ENCODE measurements at places on chromosomes 7 and 10. TPM values are rescaled to one million over a fixed set of nuclear protein-coding genes. Genes with fewer than 3 reads are reported as not detected.

GRCh38 chr10:132420469-132420980, 23.5 kb downstream of the PWWP2B start:
- no peak for DNase-seq

Gene JCAD
- 23.2 TPM for polyA plus RNA-seq

DNA sequence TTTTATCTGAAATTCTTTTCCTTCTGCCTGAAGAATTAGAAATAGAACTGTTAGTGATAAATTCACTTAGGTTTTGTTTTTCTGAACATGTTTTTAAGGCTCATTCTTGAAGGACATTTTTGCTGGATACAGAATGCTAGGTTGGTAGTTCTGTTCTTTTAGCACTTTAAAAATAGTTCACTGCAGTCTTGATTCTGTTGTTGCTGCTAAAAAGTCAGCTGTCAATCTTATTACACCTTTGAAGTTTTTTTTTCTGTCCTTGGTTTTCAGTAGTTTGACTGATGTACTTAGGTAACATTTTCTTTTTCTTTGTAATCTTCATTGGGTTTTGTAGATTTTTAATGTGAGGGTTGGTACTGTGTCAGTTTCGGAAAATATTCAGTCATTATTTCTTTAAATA, 48.7 kb downstream of the C1GALT1 start:
- DNase-seq: no peak

- DNase-seq: no peak
These were observed 16.1 kb upstream of the GDF10 start for GRCh38 chr10:47283848-47284247.

Gene PPP1R17
- not detected for polyA plus RNA-seq

Gene CFAP69
- 21.2 TPM for polyA plus RNA-seq

Gene RSPH10B2
- not detected for polyA plus RNA-seq

- no peak for DNase-seq
These were observed 153.3 kb downstream of the STK31 start for GRCh38 chr7:23863209-23863787.

Gene NUDT13
- polyA plus RNA-seq: 4.1 TPM

- no peak for DNase-seq
These were observed 253.7 kb downstream of the DYNC1I1 start for GRCh38 chr7:96026010-96026409.

DNA sequence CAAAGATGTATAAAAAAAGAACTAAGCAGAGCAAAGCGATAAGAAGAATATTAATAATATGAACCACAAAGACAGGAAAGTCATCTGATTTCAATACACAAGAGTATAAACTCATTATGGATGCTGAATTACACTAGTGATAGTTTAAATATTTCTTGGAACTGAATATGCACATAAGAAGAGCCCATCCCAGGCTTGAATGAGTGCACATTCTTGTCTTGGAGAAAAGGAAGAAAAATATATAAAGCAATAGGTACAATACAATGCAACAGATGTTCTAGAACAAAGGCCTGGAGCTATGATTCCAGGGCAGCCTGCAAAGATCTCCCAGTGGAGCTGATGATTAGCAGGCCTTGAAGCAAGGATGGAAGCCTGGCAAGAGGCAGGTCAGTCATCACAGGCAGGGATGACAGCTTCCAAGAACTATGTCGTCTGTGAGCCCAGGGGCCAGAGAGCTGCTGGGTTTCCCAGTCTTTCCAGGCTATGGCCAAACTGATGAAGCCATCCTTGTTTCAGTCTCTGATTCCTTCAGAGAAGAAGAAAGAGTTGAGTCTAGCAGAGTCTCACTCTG, 277.6 kb downstream of the KCNMA1 start:
- DNase-seq: no peak

DNA sequence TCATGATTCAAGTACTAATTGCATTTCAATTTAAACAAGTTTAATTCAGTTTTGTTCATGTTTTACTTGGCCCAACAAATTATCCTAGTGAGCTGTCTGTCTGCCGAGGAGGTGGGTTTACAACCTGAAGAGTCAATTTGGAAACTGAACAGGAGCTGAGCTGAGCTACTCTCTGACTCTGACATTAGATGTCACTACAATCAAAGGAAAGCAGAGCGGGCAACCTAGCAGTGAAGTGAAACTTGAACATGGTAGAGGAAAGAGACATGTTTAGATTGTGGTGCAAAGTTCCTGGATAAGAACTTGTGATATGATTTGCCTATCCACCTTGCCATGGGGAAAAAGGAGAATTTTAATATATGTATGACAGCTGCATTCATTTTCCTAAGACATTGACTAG, 9.6 kb upstream of the AGR3 start:
- no peak for DNase-seq

Gene MEPCE
- 69.2 TPM for polyA plus RNA-seq

DNA sequence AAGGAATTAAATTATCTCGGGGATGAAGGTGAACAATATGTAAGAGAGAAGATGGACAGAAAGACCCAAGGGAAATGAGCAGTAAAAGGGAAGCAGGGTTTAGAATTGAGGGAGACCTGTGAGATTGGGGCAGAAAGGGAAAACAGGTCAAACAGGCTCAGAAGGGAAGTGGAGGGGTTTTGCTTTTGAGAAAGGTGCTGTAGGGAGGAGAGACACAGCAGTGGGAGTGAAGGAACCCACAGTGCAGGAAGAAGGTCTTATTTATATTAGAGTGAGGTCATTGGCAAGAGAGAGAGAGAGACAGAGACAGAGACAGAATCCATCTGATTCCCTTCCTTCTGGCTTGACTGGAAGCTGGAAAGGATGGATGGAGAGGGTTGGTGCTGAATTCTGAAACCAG, 3.5 kb upstream of the TCAF1 start:
- no peak for DNase-seq

Data from left renal cortex interstitium (tissue), 4 donors.